ENCODE measurements at places on chromosomes 13 and 19.

- no peak for DNase-seq
Observed at GRCh38 chr19:4985551-4985991, 16.7 kb downstream of the KDM4B start.

DNA sequence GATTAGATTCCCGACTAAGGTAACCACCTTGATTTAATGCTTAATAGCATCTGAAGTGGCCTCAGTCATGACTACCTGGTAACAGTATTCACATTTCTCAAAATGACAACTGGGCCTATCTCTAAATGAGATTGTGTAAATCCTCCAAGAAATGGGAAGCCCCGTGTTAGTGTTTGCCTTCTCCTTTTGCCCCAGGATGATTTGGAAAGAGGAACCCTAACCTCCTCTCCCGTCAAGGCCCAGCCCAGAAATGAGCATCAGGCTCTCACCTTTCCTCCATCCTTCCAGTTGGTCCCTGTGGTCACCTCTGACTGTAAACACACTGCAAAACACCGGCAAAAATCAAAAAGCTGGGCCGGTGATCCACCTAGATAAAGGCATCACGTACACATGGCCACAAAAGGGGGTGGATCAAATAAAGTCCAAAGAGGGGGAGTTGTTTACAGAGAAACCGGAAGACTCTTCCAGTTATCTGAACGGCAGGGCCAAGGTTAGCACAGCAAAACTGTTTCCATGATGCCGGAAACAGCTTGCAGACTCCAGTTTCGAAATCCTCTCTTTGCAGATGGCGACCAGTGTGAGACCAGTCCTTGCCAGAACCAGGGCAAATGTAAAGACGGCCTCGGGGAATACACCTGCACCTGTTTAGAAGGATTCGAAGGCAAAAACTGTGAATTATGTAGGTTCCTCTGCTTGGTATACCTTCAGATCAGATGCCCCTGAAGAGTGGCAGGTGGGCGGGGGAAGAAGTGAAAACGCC, 16.4 kb downstream of the F10 start:
- no peak for DNase-seq

DNA sequence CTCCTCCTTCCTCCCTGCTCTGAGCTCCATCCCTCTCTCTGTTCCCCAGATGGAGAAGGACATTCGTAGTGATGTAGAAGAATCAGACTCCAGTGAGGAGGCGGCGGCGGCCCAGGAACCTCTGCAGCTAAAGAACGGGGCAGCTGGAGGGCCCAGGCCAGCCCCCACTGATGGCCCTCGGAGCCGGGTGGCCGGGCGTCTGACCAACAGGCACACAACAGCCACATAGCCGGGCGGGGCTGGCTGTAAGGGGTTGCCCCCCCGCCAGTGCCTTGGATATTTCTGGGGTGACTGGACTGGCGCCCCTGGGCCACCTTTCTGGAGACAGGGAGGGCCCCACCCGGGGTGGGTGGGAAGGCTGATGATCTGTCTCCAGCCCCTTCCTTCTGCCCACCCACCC, 46.3 kb downstream of the CD320 start:
- DNase-seq: no peak

GRCh38 chr19:11510444-11510843, 4.8 kb upstream of the ZNF653 start:
- DNase-seq: no peak

- no peak for DNase-seq
Observed at GRCh38 chr13:34358811-34359513, 541.0 kb downstream of the RFC3 start.

GRCh38 chr13:76329004-76329403, 557.2 kb downstream of the KCTD12 start:
- no peak for DNase-seq

DNA sequence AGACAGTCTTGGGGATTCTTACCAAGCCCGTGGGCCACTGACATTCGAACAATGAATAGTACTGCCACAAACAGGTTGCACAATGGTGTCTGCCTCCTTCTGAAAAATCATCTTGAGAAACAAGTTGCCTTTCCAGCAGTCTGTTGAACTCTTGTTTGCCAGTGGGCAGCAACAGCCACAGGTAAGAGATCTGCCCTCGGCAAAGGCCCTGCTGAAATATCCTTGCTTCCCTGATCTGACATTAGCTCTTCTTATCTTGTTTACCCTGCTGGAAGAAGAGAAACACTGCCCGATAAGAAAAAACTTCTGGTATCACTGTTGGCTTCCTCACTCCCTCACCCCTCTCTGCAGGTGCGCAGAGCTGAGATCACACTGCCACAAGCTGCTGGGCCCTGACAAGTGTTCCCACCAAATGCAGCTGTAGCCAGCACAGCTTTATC, 2.0 kb downstream of the DOCK9 start:
- no peak for DNase-seq

DNA sequence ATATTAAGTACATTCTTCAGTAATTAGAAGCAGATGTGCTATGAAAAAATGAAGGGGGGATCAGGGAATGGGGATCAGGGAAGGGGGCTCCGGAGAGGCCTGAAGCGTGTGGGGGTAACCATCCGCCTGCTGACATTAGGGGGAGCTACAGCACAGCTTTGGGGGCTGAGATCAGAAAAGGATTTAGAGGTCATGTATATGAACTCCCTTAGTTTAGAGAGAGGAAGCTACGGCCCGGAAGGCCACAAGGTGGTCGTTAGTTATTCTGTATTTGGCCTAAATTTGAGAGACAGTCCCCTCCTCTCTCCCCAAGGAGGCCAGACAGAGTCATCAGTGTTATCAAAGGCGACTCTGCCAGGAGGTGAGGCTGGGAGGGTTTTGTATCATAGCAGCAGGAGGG, 99.0 kb downstream of the TM9SF2 start:
- no peak for DNase-seq

GRCh38 chr13:83286737-83287136, 595.5 kb downstream of the SLITRK1 start:
- DNase-seq: no peak

DNA sequence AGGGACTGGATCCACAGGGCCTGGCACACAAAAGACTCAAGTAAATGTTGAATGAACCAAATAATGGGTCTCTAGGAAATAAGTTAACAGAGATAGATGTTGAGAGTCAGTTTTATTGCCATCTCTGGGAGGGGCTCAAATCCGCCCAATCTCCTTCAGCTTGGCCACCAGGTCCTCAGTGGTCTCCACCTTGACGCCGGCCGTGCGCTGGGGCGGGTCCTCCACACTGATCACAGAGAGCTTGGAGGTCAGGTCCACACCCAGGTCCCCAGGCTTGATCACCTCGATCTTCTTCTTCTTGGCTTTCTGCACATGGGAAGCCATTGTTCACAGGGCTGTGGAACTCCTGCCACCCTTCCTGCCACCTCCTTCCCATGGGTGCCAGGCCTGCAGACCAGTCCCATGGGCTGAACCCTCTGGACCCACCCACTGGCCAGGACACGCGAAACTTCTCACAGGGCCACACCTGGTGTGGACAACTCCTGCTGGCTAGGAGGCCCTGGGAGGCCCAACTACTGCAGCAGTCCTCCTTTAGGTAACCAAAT, 3.2 kb upstream of the VSIG10L start:
- no peak for DNase-seq

DNA sequence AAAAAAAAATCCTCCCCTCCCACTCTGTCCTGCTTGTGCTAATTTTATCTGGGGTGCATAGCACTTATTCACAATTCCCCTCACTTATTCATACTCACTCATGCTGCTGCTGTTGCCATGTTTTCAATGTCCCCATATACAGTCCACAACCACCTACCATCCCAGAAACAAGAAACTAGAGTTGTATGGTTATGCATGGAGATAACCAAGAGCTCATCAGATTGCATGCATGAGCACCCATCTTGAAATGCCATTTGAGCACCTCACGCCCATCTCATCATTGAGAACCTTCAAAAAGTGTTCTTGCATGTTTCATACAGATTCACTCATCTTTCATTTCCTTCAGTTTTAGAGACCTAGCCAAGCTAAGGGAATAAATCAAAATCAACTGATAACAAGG, 15.1 kb upstream of the N4BP2L2 start:
- DNase-seq: no peak

DNA sequence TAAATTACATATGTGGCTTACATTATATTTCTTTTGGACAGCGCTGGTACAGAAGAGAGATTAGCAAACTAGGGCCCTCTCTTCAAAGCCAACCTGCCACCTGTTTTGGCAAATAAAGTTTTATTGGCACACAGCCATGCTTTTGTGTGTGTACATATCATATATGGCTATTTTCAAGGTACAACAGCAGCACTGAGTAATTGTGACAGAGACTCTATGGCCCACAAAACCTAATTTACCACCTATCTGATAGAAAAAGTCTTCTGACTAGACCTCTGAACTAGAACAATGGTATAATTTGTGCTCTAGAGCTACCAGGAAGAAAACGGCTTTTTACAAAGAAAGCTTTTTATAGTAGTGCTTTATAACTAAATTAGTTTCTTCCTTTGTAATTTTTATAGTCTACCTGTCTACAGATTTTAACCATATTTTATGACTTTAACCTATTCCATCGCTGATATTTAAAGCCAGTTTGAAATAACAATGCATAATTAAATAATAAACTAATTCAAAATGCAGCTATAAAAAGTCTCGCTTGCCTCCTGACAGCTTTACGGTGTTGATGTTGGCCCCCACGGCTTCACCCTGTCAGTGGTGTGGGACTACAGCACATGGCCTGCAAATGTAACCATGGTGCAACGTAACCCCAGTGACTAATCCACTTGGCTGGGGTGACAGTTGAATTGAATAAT, 17.7 kb upstream of the DPY19L3 start:
- DNase-seq: no peak

DNA sequence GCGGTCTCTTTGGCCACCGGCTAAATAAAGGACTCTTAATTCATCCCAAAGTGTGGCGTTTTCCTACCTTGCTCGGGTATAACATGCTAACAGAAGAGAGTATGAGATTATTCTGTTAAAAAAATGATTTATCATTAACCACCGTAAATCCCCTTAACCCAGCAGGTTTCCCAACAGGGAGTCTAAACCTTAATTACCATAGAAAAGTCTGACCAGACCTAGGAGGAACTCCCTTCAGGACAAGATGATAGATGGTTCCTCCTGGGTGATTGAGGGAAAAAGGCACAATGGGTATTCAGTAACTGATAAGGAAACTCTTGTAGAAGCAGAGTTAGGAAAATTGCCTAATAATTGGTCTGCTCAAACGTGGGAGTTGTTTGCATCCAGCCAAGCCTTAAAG, 193.7 kb downstream of the ZNF737 start:
- no peak for DNase-seq

DNA sequence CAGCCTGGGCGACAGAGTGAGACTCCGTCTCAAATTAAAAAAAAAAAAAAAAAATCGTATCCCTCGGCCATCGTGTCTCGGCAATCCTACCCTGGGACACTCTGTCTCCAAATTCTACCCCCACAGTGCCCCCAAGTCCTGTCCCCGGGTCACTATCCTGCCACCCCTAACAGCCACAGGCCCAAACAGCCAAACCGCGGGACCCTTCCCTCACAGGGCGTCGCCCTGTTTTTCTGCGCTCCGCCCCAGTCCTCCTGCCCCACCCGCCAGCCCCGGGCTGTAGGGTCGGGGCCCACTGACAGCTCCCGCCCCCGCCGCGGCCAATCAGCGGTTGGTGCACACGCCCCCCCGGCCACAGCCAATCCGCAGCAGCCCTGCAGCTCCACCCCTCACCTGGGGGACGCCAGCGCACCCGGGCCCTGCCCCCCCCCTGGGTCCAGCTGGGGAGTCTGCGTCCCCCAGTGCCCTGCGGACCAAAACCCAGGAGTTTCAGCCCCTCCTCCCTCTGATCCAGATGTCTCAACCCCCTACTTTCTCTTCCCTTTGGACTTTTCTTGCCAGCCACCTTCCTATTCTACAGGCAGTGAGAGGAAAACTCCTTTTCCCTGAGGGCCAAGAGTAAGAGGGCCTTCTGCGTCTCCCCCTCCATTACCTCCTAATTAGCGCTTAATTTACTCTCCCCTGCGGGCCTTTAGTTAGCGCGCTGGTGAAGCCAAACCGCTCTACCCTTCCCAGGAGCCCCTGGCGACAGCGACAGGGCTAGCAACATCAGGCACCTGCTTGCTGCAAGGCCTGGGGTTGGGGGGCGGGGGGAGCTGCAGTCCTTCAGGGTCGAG, 1.5 kb upstream of the BCAT2 start:
- DNase-seq: peak; percentile 47

- DNase-seq: no peak
Observed at GRCh38 chr19:12611361-12611699, 610 bp downstream of the ZNF791 start.

- no peak for DNase-seq
Observed at GRCh38 chr13:34901572-34901971, 40.5 kb upstream of the NBEA start.

DNA sequence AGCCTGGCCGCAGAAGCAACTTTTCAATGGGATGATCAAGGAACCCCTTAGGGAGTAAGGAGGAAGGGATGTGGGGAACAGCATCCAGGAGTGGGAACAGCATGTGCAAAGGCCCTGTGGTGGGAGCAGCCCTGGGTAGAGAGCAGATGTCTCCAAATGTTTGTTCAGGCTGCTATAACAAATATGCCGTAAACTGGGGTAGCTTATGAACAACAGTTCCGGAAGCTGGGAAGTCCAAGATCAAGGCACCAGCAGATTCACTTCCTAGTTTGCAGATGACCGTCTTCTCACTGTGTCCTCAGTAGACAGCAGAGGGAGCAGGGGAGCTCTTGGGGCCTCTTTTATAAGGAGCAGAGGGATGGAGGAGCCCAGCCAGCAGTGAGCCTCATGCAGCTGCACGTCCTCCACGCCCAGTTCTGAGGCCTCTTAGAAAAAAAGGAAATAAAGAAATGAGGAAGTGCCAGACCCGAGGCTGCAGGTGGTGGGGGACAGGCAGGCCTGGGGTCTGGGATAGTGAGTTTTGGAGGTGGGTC, 4.2 kb upstream of the LRRC25 start:
- no peak for DNase-seq

GRCh38 chr19:36665832-36666231, 805 bp downstream of the ZNF461 start:
- DNase-seq: no peak

DNA sequence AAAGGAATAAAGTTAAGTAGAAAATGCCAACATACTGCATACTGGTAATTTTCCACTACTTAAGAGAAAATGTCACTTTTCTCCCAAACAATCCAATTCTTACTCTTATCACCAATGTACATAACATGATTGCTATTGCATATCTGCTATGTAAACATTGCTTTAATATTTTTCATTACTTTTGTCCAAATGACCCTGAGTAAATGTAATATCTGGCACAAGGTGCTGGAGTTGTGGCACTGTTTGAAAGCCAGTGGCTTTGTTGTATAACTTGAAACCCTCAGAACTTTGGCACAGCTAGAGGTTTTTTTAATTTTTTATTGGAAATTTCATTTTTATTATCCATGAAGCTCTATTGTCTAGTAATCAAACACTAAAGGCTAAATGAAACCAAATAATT, 45.7 kb upstream of the SPRY2 start:
- DNase-seq: no peak

GRCh38 chr13:97259798-97260714, 37.9 kb downstream of the MBNL2 start:
- DNase-seq: no peak

- no peak for DNase-seq
Observed at GRCh38 chr19:2047449-2048103, 3.5 kb downstream of the MKNK2 start.

- no peak for DNase-seq
Observed at GRCh38 chr13:95185311-95185710, 115.9 kb downstream of the ABCC4 start.

- DNase-seq: no peak
Observed at GRCh38 chr13:33392794-33393405, 107.3 kb upstream of the STARD13 start.

GRCh38 chr19:55529636-55530234, 7.2 kb downstream of the SBK2 start:
- no peak for DNase-seq

- DNase-seq: no peak
Observed at GRCh38 chr19:18802354-18802753, 11.2 kb upstream of the COMP start.

Measured in activated T-helper 1 cell treated with Interleukin-2 at 50 U/mL for 16 hours (primary cell).